ENCODE measurements at places on chromosomes 2 and 18.

GRCh38 chr18:57352271-57352701, at the start of gene ST8SIA3:
TSS of gene ST8SIA3 (plus strand) at chr18:57352557. CDS start at chr18:57352847, 290 bp downstream.
- DNase-seq, result no peak

GRCh38 chr2:207167099-207167923, 1.6 kb upstream of the KLF7 start:
- peak; percentile 40 for DNase-seq

GRCh38 chr2:189505492-189505891, 64.2 kb downstream of the WDR75 start:
- DNase-seq, result peak; percentile 86

GRCh38 chr2:67216103-67216502, 181.0 kb upstream of the ETAA1 start:
- DNase-seq, result no peak

DNA sequence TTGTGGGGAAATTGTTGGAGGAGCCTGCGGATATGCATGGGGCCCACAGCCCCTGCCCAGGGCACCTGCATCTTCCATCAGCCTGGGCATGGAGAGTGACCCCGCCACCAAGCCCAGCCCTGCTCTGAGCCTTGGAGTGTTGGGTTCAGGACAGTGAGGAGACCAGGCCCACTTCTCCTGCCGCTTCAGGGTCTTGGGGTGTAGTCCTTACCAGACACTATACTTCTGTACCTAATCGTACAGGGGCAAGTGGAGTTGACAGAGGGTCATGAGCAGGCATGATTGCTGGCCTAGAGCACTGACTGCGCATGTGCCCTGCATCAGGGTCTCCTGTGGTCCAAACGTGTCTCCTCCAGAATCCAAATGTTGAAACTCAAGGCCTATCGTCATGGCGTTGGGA, 108.9 kb upstream of the ZNF236 start:
- DNase-seq, result no peak

- DNase-seq, result peak; percentile 9
Observed at GRCh38 chr2:159035790-159036411, 67.5 kb downstream of the TANC1 start.

GRCh38 chr2:68594674-68595492, 48.5 kb upstream of the PROKR1 start:
- DNase-seq, result peak; percentile 59

- no peak for DNase-seq
Observed at GRCh38 chr2:55063713-55064323, 13.6 kb upstream of the RTN4 start.

DNA sequence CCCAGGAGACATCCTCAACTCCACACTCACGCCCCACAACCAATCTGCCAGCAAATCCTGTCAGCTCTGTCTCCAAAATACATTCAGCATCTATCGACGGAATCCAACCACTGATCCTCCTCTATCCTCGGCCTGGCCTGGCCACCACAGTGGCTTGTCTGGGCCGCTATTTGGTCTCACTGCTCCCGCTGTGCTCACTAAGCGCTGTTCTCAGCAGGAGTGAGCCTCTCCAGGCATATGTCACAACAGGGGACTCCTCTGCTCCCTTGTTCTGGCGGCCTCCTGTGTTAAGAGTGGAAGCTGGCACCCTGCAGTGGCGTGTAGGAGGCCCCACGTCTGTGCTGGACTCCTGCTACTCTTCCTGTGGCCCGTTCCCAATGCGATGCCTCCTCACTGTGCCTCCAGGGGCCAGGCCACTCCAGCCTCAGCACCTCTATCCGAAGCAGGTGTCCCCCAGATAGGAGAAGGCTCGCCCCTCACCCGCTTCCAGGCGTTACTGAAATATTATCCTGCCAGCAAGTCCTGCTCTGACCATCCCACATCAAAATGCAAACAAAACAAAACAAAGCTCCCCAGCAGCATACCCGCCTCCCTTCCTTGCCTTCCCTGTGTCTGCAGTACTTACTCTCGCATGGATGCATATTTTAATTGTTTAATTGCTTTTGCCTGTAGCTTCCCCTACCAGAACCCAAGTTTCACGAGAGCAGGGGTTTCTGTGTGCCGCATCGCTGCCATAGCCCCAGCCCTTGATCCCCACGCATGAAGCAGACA, 39.9 kb downstream of the CENPO start:
- no peak for DNase-seq

GRCh38 chr2:60550178-60550983, 3.1 kb downstream of the BCL11A start:
- DNase-seq, result peak; percentile 79

GRCh38 chr2:225995796-225996461, 596.4 kb downstream of the NYAP2 start:
- no peak for DNase-seq

DNA sequence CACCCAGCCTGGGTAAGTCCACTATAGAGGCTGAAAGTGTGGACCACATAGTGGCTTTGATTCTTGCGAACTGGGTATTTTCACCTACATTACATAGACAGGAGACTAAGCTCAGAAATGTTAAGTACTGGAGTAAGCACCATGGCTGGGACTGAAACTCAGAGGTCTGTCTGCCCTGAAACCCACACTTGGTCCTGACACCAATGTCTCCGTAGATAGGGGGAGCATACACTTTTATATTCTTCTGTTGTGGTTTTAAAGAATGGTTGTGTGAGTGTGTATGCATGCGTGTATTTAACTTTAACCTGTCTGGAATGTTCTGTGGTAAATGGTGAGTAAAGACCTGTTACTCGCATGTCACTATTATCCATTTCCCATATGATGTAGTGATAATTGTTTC, 10.3 kb upstream of the NPPC start:
- DNase-seq, result no peak

Measured in OCI-M1 (cell line).